NCI-H1417 treated with DMSO at 0.1 percent for 48 hours (cell line): ENCODE measurements at places on chromosomes 16 and 17.

DNA sequence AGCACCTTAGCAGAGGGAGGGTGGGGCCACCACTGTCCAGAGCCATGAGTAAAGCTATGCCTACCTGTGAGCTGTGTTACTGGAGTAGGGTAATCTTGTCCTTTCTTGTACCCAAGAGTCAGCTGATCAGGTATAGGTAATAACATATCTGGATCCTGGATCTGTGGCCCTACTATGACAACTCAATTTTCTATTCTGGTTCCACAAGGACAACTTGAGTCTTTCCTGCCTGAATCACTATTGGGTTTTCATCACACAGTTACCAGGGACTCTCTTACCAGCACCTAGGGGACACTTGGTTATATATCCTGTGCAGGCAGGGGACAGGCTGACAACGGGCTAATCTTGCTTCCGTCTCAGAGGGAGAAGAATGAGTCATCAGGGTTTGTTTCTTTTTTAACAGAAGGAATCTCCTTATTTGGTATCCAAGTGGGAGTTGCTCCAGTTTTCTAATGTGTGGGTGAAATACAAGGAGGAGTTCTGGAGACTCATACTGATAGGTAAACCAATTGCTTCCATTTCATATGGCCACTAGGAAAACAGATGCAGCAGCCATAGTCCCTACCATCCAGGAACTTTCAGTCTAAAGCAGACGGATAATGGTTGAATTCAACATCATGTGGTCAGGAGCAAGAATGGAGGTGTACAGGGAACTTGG, 6.8 kb downstream of the ZNF267 start:
- DNase-seq, result no peak

DNA sequence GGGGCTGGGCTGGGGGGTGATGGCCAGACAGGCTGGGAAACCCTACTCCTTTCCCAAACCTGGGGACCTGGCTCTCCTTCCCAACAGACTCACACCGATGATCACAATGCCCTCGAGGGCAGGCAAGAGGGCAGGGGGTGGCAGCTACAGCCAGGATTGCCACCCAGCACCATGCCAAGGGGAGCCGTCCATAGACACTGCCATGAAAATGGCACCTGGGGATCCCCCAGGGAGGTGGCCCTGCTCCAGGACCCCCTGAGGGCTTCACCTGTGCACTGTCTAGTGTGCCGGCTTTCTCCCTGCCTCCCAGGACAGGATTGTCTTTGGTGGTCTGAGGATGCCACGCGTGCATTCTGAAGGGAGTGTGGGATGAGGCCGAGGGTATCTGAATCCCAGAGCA, 24.6 kb downstream of the RPH3AL start:
- DNase-seq, result no peak

GRCh38 chr16:22763437-22764080, 50.4 kb upstream of the HS3ST2 start:
- DNase-seq, result no peak

GRCh38 chr16:50528820-50529219, 19.4 kb upstream of the NKD1 start:
- no peak for DNase-seq
